ENCODE measurements at places on chromosomes 3 and 15.
A peak's percentile ranks its signal among the peaks of the same experiment; 100 is the strongest.

GRCh38 chr3:69647511-69648110, 91.7 kb upstream of the MITF start:
- DNase-seq: no peak

DNA sequence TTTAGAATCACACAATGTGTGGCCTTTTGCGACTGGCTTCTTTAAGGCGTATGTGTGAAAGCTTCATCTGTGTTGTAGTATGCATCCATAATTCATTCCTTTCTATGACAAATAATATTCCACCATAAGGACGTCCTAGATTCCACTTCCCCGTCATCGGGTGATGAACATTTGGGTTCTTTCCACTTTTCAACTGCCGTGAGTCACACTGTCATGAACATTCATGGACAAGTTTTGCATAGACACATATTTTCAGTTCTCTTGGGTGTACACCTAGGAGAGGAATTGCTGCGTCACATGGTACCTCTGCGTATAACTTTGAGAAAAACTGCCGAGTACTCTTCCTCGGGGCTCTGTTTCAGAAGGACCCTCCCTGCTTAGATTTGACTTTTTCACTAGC, 97.3 kb downstream of the TOP2B start:
- DNase-seq: no peak

GRCh38 chr3:4061783-4062360, 241.3 kb upstream of the SETMAR start:
- no peak for DNase-seq

DNA sequence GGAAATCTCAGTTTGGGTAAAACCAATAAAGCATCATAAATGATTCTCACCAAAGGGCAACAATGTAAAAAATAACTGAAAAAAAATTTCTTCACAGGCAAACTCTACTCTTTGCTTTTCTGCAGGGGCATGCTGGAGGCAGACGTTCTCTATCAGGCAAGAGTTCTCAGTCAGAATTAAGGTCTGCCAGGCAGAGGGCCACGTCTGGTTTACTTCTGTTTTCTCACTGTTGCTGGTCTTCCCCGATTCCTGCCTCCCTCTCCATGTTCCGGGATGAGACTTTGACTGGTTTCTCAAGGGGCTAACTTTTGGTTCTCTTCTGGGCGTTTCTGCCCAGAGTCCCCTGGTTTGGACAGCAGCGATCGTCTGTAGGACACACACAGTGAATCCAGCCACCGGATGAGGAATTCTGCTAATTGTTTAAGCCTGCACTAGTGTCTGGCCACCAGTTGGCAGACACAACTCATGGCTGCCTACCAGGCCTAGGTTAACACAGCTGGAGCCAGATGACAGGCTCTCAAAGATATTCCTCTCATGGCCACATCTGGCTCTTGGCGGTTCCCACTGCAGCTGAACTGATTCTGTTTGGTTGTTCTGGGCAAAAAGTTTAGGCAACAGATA, 273.1 kb downstream of the FOXP1 start:
- DNase-seq: peak; percentile 59

DNA sequence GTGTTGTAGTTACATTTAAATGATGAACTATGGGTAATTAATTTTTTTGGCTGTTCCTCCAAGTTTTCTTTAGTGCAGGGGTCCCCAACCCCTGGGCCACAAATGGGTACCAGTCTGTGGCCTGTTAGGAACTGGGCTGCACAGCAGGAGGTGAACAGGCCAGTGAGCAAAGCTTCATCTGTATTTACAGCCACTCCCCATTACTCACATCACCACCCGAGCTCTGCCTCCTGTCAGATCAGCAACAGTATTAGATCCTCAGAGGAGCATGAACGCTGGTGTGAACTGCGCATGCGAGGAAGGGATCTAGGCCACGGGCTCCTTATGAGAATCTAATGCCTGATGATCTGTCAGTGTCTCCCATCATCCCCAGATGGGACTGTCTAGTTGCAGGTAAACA, 75.9 kb upstream of the RPL35A start:
- no peak for DNase-seq

- DNase-seq: no peak
Measured at GRCh38 chr3:118055381-118055780, 979.3 kb downstream of the IGSF11 start.

GRCh38 chr3:177680472-177680821, 483.2 kb upstream of the TBL1XR1 start:
- DNase-seq: peak; percentile 54

DNA sequence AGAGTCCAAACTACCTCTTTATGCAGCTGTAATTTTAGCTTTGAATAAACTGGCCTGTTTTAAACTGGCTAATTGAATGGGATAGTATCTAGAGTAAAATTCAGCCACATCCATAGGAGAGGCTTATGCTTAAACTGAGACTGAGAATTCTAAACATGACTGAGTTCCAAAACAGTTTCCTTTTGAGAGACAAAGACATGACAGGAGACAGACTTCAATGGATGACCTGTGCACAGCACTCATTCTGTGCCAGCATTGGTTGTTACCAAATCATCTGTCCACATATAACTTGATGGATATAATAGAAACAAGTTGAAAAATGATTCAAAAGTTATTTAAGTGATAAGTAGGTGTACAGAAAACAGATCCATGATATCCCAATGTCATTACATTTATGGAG, 20.9 kb downstream of the IL12A start:
- no peak for DNase-seq

GRCh38 chr3:158790901-158791589, 10.8 kb upstream of the MFSD1 start:
- peak; percentile 80 for DNase-seq

- peak; percentile 99 for DNase-seq
Measured at GRCh38 chr3:4741404-4742307, 237.6 kb upstream of the BHLHE40 start.

DNA sequence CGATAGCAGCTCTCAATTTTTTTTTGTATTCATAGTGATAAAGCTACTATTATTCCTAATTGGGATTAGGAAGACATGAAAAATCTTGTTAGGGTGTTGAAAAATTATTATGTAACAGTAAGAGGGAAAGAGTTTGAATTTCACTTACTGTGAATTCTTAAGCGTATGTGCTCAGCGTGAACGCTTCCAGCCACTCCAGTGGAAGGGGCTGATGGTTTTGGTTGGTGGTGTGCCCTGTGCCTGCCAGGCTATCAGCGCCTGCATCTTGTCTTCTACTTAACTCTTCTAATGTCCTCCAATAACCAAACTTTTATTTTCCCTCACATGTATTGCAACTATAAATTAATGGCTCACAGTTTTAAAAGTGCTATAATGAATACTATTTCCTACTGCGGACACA, 22.5 kb downstream of the CDIN1 start:
- DNase-seq: no peak

- DNase-seq: peak; percentile 49
Measured at GRCh38 chr3:190485830-190486532, 27.9 kb upstream of the IL1RAP start.

DNA sequence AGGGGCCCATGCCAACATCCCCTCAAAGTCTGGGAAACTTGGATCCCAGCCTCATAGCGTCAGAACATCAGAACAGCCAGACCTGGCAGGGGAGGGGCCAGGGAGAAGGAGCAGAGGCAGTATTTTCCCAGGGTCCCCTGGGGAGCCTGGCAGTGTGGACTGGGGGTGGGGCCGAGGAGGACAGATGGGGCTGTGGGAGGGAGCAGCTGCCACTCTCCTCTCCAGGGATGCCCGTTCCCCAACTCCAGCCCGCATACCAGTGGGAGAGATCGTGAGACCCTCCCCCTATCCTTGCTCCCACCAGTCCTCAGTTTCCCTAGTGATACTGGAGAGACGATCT, 6.5 kb upstream of the DNAJB8 start:
- no peak for DNase-seq

DNA sequence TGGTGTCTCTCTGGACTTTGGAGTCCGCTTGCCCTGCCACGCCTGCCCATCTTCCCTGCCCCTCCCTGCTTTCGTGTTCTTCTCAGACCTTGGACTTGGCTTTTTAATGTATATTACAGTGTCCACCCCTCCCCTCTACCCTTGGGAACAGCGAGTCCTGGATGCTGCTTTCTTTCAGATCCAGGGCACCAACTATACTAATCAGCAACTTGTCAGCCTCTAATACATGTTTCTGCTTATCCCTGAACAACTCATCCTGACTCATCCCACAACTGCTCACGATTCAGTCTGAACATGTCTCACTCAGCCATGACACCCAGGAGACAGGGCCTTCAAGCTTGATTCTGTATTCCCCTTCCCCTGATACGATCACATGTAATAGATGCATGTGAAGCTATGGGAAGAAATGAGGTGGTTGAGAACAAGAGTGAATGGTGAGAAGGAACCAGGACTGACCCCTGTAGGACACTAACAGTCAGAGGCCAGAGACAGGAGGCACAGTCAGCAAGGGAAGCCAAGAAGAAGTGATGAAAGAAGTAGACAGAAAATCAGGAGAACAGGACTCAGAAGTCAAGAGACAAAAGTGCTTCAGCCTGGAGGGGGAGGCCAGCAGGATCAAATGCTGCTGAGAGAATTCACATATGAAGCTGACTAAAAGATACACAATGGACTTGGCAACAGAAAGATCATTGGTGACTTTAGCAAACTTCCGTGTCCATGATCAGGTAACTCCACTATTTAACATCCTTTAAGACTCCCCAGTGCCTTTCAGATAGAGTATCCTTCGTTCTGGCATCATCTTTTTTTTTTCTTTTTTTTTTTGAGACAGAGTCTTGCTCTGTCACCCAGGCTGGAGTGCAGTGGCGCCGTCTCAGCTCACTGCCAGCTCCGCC, 35.4 kb downstream of the BCL2L10 start:
- DNase-seq: peak; percentile 75

GRCh38 chr15:22874966-22875365, 36.5 kb downstream of the NIPA2 start:
- DNase-seq: no peak

- DNase-seq: no peak
Measured at GRCh38 chr3:4218456-4219226, 84.5 kb upstream of the SETMAR start.

- no peak for DNase-seq
Measured at GRCh38 chr3:32411442-32411841, 19.8 kb downstream of the CMTM7 start.

- no peak for DNase-seq
Measured at GRCh38 chr15:99631255-99631654, 65.5 kb downstream of the MEF2A start.

DNA sequence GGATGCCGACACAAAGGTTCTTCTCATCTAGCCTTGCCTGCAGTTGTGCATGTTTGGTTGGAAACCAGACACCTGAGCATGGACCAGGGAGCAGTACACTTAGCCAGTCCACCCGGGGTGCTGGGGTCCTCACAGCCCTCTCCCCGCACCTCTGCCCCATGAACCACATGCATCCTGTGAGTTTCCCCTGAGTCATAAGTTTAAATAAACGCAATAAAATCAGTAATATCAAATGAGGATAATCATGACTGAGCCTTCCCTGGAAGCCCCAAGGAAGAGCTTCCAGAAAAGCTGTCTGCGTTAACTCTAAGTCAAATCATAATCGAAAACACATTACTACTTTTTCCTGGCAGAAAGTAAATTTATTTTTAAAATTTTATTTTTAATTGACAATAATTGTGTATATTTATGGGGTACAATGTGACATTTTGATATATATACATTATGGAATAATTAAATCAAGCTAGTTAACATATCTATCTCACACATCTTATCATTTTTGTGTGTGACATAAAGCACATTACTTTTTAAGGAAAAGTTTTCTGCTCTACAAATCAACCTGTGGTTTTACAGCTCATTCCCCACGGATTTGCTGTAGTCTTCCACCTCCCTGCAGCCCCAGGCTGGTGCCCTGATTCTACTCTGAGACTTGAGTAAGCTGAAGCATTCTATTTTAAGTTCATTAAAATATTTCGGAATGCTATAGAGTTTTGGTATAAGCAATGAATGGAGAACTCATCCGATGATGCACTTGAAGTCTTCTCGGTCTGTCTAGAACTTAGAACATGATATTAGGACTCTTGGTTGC, 166.0 kb upstream of the EIF1B start:
- no peak for DNase-seq

GRCh38 chr15:89754361-89755154, 3.5 kb upstream of the MESP1 start:
- no peak for DNase-seq

DNA sequence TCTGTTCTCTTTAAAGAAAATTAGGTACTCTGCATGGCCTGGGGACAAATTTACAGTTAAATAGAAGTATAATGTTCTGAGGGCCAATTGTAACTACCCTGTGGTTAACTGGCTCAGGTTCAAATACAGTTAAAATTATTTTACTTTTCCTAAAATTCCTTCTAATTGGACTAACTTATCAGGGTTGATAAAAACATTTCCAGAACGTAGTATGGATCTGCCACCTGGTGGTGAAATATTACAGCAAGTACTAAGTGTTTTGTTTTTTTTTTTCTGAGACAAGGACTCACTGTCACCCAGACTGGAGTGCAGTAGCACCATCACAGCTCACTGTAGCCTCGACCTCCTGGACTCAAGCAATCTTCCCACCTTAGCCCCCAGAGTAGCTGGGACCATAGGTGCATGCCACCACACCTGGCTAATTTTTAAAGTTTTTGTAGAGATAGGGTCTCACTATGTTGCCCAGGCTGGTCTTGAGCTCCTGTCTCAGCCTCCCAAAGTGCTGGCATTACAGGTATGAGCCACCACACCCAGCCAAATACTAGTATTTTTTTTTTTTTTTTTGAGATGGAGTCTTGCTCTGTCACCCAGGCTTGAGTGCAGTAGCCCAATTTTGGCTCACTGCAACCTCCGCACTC, 29.2 kb downstream of the NEO1 start:
- peak; percentile 61 for DNase-seq

DNA sequence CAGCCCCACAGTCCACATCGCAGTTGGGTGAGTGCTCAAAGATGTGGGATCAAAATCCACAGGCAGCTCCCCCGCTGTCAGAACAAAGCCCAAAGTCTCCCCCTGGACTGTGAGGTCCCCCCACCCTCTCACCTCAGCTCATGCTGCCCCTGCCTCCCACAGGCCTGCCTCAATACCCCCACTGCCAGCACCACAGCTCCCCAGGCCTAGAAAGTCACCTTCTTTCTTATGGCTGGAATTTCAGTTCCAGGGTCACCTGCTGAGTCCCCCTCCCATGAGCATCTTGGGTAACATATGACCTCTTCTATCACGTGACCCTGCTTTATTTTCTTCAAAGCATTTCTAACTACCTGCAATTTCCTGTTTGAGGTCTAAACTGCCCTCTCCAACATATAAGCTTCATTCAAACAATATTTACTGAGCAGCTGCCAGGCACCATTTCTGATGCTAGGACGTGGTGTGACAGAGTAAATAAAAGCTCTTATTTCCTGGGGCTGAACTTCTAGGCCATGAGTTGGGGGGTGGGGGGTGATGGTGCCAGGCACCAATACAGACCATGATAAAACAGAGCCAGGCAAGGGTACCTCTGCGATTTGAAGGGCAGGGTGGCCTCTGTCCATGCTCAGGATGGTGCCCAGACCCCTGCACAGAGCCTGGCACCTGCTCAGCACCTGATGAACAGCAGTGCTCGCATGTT, 2.4 kb upstream of the TMEM89 start:
- DNase-seq: no peak

DNA sequence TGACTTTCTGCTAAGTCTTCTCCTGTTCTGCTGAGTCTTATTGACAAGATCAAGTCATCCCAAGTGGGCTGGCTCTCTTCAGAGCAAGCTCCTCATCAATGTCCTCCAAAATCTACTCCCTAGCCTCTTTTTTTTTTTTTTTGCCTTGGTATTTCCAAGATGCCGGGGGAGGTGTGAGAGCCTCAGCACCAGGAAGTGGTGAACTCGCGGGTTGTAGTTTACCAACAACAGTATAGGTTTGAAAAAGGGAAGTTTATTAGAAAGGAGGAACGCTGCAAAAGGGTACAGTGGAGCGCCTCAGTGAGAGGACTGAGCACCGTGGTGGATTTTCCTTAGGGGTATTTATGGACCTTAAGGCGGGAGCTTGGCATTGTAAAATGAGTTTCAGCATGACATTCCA, 94.3 kb upstream of the SGO1 start:
- no peak for DNase-seq

GRCh38 chr15:61243983-61244593, 15.0 kb upstream of the RORA start:
- no peak for DNase-seq
